ENCODE measurements at places on chromosomes 13 and 19. TPM values are rescaled to one million over a fixed set of nuclear protein-coding genes. Genes with fewer than 3 reads are reported as not detected.

Gene LIG4
- 4.7 TPM for total RNA-seq

DNA sequence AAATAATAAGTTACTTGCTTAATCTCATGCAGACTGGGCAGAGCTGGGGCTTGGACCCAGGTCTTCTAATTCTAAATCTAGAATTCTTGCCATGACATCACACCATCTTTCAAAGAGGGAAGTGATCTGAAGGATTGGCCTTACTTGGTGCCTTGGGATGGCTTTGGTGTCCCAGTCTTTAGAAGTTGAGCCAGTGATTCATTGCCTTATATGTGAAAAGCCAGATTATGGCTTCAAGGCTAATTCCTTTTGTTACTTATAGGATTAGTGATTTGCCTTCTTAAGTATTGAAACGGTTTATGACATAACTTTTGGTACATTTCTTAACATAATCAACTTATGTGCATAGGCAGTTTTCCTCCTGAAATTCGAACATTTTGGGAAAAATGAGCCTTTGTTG, 14.9 kb downstream of the COG3 start:
- no peak for DNase-seq

Gene GIPR
- 0.31 TPM for total RNA-seq

- no peak for DNase-seq
Observed at GRCh38 chr13:64248371-64249065, 2832.9 kb upstream of the PCDH20 start.

DNA sequence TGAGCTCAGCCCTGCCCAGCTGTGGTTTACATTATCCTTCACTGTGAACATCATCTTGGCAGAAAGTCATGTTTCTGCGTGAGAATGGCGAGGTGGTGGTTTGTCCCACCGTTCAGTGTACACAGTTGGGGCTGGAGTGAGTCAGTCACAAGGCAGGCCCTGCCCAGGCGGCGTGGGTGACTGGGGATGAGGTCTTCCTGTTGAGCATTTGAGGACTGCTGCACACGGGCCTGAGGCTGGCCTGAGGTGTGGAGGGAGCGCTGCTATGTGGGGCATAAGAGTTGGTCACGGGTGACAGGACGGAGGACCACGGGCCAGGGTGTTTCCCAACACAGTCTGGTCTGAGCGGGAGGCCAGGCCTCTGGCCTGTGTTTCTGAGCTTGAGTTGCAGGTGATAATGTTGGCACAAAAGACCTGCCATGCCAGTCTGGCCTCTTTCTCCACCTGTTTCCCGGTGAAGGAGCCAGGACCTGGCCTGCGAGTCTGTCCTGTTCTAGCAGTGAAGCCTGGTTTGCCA, 13.4 kb upstream of the C19orf33 start:
- no peak for DNase-seq

GRCh38 chr19:46481947-46482346, 10.6 kb upstream of the PNMA8A start:
- DNase-seq = no peak
